ENCODE measurements at places on chromosomes 6 and 20.

DNA sequence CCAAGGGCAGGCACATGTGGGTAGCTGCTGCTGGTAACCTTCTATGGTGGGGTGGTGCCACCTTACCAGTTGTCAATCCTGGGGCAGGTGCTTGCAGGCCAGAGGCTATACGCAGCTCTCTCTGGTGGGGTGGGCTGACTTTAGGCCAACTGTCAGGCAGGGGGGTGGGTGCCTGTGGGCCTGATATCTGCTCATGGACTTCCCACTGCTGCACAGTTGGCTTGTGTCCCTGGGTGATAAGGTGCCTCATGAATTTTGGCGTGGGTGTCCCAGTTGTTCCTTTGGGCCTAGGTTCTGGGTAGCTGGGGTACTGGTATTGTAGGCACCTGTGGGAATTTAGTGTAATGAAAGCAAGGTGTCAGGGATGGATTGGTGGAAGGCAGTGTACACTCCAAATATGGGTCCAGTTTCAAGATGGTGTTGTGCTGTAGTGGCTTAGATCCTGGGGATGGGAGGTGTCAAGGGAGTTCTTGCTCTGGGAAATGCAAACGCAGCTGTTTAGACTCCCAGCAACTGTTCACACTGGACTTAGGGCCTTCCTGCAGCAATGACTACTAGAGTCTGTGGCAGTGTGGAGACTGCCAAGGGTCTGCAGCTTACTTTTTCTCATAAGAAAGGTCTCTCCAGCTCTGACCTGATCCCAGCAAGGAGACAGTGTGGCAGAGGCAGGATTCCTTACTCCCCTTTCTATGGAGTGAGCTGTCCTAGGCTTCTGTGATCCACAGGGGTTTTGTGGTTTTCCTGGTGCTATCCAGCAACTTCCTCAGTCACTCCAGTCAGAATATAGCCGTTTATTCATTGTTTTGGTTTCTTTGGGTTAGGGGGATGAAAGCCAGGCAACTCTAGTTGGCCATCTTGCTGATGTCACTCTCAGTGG, 128.2 kb downstream of the CRYBG1 start:
- no peak for DNase-seq

DNA sequence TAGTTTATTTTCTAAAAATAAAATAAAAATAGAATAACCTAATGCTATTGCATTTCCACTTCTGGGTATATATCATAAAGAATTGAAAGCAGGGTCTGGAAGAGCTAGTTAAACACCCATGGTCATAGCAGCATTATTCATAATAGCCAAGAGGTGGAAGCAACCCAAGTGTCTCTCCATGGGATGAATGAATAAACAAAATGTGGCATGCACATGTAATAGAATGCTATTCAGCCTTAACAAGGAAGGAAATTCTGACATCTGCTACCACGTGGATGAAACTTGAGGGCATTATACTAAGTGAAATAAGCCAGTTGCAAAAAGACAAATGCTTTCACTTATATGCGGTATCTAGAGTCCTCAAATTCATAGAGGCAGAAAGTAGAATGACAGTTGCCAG, 130.8 kb downstream of the TIAM2 start:
- no peak for DNase-seq

- no peak for DNase-seq
These were observed 120.3 kb upstream of the RALGAPA2 start for GRCh38 chr20:20832715-20833114.

GRCh38 chr20:19826179-19826914, 68.3 kb downstream of the RIN2 start:
- DNase-seq = peak; percentile 68

DNA sequence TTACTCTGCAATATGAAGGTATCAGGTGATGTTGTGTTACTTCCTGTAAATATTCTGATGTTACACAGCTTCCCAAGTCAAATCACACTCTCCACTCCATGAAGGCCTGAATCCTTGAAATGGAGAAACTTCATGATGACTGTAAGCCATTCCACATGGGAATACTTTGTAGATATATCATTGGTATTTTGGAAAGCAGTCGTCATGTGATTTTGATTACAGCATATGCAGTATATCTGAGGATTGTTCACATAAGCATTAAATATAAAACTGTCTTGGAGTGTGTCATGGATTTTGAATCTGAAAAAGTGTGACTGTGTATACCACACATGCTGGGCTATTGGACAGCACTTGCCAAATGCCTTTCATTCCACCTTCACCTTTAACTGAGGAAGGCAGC, 118.3 kb upstream of the EXOC2 start:
- DNase-seq = no peak

All from Caco-2 (cell line).